ENCODE measurements at places on chromosomes 2 and 18.

DNA sequence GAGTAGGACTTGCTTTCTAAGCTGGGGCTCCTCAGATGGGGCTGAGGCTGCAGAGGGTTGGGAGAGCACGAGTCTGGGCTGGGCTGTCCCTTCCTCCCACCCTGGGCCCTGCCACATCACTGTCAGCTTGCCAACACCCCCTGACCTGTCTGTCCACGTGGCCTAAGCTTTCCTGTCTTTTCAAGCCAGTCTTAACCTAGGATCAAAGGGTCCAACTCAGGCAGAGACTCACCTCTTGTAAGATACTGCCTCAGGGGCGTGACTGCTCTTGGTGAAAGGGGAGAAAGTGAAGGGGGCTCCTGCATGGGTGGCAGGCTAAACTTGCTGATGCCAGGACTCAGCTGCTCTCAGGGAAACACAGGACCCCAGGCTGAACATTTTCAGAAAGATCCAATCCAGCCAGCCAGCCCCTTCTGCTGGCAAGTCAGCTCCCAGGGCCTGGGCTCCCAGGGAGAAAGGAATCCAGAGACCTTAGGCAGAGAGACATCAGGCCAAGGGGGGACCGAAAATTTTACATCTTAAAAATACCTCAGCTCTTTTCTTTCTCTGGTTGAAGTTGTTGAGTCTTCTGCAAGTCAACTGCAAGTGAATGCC lies 144.2 kb upstream of the ID2 start:
- no peak for DNase-seq

- DNase-seq = no peak
These were observed 18.3 kb downstream of the SFT2D3 start for GRCh38 chr2:127719301-127720218.

DNA sequence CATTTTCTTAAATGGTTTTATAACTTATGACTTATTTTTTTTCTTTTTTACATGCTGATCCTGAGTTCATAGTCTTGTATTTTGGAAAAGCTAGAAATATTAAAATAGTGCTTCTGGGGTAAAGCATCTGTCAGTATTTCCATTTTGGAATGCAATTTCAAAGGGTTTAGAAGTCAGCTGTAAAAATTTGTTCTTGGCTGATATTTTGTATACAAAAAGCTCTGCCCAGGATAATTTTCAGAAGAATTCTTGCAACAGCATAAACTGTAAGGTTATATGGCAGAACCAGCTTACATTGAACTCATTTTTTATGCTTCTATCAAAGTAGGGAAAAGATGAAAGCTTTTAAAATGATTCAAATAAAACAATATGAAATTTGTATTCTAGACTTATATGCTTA lies 97.4 kb downstream of the DIS3L2 start:
- no peak for DNase-seq

GRCh38 chr2:140348826-140349225 lies 1568.6 kb upstream of the NXPH2 start:
- DNase-seq = no peak

DNA sequence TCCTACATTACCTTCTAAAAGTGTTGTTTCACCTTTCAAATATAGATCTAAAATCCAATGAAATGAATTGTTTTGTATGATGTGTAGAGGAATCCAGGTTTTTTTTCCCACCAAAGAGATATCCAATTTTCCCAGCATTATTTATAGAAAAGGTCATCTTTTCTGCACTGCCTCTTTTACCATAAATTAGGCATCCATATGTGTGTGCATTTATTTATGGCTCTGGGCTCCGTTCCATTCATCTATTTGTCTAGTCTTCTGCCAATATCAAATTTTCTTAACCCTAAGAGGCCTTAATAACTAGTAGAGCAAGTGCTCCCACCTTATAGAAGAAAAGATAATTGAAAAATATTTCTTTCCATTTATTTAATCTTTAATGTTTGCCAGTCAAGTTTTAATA lies 88.3 kb downstream of the ATAD2B start:
- DNase-seq = no peak

- DNase-seq = no peak
These were observed 114.9 kb upstream of the SEC11C start for GRCh38 chr18:59024829-59025228.

GRCh38 chr2:150631236-150631821 lies 143.9 kb upstream of the RND3 start:
- no peak for DNase-seq

- DNase-seq = no peak
These were observed 13.4 kb downstream of the MEIS1 start for GRCh38 chr2:66448136-66448991.

GRCh38 chr2:240239325-240239724 lies 98.9 kb upstream of the OTOS start:
- DNase-seq = no peak

DNA sequence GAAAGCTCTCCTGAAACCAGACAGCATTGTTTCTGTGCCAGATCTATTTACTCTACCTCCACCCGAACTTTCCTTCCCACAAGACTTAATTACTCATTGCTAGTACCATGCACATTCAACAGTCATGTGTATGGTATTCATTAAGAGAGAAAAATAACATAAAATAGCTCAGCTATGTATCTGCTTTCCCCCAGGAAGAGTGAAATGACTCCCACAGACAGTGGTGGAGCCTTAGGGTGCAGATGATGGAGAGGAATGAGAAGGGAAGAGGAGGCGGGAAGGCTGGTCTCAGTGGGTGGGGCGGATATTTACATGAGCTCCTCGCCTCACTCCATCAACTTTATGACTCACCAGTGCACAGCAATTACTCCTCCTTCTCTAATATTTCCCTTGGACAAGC lies 724.5 kb downstream of the EPHA4 start:
- no peak for DNase-seq

GRCh38 chr2:132477962-132478361 lies 61.4 kb downstream of the GPR39 start:
- no peak for DNase-seq

GRCh38 chr18:42801706-42802105 lies 313.8 kb downstream of the RIT2 start:
- DNase-seq = no peak

- no peak for DNase-seq
These were observed 95.4 kb upstream of the FN1 start for GRCh38 chr2:215531284-215531683.

DNA sequence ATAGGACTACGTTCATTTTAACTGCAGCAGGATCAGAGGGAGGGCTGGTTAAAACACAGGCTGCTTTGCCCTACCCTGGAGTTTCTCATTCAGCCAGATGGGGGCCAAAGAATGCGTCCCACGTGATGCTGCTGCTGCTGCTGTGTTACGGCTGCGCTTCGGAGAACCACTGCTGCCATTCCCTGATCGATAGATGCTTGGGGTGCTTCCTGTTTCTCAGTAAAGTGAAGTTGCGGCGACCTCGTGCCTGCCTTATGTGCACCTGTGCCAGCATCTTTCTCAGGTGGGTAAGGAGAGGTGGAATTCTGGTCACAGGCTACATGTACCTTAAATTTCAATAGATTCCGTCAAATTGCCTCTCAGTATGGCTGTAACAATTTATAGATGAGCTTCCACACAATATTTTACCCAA lies 24.7 kb upstream of the TOGARAM2 start:
- DNase-seq = peak; percentile 50

GRCh38 chr2:236916651-236917050 lies 169.0 kb upstream of the COPS8 start:
- DNase-seq = no peak

DNA sequence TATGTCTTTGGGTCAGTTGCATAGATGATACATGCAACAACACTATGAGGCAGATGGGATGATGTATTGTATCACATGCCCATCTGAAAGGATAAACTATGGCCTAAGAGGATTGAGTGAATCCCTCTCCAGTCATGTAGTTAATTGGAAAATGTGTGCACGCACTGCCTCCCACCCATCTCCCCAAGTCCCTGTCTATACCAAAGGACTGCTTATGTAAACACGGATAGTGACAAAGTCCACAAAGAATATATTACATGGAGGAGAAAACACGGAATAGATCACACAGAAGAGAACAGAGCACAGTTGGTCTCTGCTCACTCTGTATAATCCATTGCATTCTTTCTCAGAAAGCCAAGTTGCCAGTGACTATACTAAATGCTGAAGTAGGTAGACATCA lies 82.4 kb downstream of the NCKAP5 start:
- no peak for DNase-seq

DNA sequence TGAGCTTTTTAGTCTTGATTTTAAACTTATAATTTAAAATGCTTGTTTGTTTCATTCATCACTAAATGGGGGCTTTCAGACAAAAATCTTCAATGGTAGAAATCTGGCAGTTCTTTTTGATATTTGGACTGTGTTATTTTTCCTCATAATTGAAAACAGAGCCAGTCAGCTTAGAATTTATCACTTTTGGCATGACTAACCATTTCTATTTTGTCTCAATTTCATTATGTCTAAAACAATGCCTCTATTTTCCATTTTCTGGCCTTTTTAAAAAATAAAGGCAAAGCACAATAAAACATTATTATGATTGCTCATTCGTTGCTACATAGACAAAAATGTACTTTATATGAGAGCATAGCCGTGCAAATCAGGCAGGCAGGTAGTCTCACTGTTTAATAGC lies 434.5 kb downstream of the XIRP2 start:
- DNase-seq = no peak

Measured in GM13977 (cell line).